ENCODE measurements at places on chromosomes 2 and 18. TPM values are rescaled to one million over a fixed set of nuclear protein-coding genes. Genes with fewer than 3 reads are reported as not detected.

GRCh38 chr2:83787189-83787588 is 671.9 kb downstream of the SUCLG1 start:
- no peak for DNase-seq

FLACC1 gene
- 0.75 TPM for total RNA-seq

- DNase-seq: no peak
These were observed 136.9 kb upstream of the SPOPL start for GRCh38 chr2:138364554-138365162.

DNA sequence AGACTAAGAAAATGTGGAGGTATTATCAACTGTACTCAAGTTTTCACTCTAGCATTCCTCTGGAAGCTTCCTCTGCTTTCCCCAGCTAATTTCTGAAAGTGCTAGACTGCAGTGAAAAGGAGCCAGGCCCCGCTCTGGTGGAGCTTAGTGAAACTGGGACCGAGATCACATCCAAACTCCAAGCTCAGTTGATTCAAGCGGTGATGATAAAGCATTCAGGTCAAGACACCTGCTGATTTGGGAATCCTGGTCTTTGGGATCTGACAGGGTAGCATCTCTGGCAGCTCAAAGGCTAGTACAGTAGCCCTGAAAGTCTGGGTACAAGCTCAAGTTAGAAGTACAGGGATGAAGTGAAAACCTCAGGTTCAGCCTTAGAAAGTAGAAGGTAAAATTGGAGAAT is 120.2 kb upstream of the CRIM1 start:
- no peak for DNase-seq

DNA sequence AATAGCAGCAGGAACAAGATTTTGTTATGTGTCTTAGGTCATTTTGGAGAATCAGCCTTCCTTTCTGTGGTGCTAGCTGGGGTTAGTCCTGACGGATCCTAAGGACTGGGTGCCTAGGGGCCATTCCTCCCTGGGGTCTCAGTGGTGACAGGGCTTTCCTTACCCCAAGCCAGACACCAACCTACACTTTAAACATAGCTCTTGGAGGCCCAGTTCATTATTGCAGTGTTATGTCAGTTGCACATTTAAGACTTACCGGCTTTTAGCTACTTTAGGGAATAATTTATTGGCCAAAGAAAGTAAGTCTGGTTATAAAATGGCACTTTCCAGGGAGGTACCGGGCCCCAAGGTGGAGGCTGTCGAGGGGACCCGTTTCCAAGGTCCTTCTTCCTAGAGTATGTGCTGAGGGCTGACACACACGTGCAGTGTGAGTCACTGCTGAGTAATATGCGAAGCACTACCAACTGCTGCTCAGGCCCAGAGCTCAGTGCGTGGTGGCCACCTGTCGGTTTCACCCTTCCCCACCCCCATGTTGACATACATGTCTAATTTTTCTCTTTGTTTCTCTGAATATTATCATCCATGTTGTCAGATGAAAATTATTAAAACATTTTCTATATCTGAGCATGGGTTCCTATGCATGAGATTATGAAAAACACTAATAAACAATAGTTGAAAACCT is 37.0 kb upstream of the GRHL1 start:
- DNase-seq: peak; percentile 53

- no peak for DNase-seq
These were observed 723 bp upstream of the MBD1 start for GRCh38 chr18:50281972-50282520.

CREG2 gene
- 9.0 TPM for total RNA-seq

ALPI gene
- not detected for total RNA-seq

DNA sequence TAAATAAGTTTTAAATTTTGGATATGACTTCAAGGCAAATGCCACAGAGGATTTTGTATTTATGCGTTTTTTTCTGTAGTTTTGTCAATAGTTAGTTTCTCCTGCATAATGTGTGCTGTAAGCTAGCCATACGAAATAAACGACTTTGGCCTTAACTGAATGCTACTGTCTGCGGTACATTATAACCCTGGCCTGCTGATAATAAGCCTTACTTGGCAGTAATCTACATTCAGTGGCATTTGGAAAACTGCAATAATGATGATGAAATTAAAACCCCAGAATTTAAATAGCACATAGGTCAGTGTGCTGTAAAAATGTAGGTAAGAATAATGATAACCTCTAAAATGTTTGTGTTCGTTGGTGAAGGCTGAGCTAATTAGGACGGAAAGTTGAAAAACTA is 88.8 kb downstream of the LRP1B start:
- DNase-seq: no peak

DNA sequence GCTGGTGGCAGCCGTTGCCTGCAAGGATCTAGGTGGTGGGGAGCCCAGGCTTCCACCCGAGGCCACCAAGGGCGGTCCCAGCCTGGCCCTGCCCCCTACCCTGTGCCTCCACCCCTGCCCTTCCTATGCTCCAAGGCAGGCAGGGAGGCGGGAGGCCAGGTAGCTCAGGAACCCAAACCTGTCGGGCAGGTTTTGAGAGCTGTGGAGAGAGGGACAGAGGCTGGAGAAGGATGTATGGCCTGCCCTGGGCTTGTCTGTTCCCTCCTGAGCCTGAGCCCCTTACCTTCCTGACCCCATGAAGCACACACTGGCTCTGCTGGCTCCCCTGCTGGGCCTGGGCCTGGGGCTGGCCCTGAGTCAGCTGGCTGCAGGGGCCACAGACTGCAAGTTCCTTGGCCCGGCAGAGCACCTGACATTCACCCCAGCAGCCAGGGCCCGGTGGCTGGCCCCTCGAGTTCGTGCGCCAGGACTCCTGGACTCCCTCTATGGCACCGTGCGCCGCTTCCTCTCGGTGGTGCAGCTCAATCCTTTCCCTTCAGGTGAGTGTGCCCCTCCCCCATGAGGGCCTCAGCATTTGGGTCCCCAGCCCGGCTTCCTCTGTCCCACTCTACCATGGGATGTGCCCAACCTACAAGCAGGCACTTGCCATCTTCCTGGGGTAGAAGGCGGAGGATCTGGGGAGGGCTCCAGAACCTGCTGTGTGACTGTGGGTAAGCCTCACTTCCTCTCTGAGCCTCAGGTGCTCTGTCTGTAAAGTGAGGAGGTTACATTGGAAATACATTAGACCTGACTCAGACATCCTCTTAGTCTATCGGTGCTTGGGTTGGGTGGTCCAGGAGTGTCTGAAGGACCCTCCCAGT is at the start of gene PROM2:
TSS of gene PROM2 (plus strand) at position 159 of the 860 bp plus-strand sequence. CDS start at position 296, 137 bp downstream.
- peak; percentile 93 for DNase-seq

GRCh38 chr2:81870119-81870518 is 1565.6 kb upstream of the LRRTM1 start:
- DNase-seq: no peak

SP5 gene
- 7.3 TPM for total RNA-seq

SGPP2 gene
- total RNA-seq: 0.57 TPM

GRCh38 chr18:55579501-55580270 is 8.3 kb downstream of the TCF4 start:
- no peak for DNase-seq

DNA sequence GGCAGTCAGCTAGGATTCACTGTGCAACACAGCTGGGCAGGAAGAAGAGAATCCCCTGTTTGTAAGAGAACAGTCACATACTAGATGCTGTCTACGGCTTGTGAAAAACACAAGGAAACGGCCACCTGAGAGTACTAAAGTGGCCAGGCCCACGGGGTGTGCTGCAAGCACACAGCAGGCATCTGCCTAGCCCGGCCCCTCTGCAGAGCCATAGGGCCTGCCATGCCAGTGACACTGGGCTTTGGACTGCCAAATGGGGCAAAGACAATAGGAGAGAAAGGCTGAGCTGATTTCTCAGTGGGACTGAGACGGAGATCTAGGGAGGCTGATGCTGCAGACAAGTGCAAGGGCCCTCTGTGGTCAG is 10.3 kb downstream of the TUBB6 start:
- no peak for DNase-seq

KATNAL2 gene
- 9.4 TPM for total RNA-seq

- DNase-seq: peak; percentile 43
These were observed 166.1 kb downstream of the ANKRD30B start for GRCh38 chr18:14914121-14914520.

DNA sequence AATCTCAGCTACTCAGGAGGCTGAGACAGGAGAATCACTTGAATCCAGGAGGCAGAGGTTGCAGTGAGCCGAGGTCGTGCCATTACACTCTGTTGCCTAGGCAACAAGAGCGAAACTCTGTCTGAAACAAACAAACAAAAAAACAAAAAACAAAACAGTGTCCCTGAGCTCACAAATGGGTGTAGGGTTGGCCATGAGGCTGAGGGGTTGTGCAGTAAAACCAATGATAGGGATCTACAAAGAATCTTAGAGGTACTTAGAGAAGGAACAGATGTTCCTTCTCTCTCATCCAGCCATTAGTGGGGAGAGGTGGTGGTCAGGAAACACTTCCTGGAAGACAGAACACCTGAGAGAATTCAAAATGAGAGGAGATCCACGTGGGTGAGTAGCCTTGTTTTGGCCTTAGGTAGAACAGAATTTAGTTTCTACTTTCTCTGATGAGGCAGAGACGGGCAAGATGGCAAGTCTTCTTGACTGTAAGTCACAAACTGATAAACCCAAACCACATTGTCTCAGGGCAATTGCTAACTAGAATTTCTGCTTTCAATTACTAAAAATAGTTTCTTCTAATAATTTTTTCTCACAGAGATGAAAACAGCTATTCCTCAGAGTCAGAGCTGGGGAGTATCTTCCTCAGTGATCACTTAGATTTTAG is 61.5 kb upstream of the PPM1B start:
- peak; percentile 8 for DNase-seq

DNA sequence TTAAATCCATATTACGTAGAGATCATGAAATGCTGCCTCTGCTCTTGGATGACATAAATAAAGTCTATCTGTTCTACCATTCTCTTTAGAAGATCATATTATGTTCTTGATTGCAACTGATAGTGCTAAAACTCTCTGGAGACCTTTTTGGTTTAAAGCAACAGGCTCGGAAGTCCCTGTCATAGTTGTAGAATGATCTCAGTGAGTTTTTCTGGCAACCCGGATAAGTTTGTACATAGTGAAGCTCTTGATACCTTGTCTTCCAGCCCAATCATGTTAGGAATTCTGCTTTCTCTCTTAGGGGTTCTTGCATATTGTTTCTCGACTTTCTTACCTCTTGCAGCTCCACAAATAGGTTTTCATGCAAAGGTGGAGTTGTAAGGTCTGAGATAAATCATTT is 156.1 kb downstream of the TTC27 start:
- DNase-seq: no peak

- DNase-seq: no peak
These were observed 29.0 kb upstream of the ATOH8 start for GRCh38 chr2:85724731-85725181.

PRSS56 gene
- total RNA-seq: not detected

ID2 gene
- total RNA-seq: 0.61 TPM

- DNase-seq: no peak
These were observed 36.7 kb downstream of the FTCDNL1 start for GRCh38 chr2:199814101-199814816.

ASB18 gene
- not detected for total RNA-seq

DNA sequence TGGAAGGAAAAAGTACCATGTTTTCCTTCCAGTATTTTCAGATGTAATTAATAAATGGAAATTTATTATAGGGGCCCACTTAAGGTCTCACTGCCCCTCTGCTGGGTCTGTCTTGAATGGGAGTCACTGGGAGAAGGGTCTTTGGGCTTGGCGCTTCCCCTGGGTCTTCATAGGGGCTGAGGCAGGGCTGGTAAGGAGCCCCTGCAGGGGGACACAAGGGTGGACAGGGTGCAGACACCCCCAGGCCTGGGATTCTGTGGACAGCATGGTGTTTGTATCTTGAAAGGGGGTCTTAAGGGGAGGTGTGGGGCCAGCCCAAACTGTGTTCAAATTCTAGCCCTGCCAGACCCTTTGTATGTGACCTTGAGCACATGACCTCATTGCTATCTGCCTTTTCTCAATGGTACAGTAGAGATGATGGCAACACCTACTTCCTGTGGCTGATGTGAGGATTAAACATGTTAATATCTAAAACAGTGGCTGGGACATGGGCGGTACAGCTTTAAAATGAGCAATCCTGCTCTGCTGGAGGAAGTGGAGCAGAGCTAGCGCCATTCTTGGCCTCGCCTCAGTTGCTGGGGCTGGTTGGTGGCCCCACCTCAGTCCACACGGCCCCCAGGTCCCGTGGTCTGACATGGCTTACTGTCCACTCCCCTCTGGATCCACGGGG is 71.6 kb downstream of the GNAL start:
- no peak for DNase-seq

DNA sequence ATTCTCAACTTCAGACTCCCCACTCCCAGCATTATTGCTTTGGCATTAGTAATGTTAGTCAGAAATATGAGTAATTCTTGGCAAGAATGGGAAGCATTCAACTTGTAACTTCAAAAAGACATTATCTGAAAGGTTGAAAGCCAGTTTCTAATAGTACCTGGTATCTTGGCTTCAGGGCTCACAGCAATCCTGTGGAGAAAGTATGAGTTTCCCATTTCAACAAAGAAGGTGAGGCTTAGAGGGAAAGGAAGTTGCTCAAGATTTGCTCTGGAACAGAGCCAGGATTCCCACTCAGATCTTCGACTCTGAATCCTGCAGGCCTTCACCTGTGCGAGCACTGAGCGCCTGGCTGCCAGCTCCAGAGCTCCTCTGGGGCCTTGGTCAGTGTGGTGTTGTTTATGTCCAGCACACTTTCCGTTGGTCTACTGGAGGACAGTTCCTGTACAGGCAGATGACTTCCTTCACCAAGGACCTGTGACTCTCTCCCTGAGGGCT is 136.1 kb downstream of the MCFD2 start:
- DNase-seq: peak; percentile 48

DNA sequence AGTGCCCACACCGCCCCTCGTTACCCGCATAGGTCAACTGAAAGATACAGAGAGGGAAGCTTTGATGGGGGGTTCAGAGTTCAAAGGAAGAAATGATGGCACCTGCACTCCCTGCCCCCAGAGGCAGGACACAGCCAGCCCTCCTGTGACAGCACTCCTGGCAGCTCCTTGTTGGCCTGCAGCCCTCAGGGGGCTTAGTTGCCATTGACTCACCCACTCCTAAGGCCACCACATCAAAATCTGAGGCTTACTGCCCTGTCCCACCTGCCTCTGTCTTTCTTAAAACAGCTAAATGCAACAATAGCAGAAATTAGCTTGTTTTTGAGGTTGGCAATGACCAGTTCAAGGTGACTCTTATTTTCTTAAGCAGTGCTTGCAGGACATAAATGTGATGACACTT is 31.6 kb upstream of the SLC35F6 start:
- DNase-seq: no peak

DNA sequence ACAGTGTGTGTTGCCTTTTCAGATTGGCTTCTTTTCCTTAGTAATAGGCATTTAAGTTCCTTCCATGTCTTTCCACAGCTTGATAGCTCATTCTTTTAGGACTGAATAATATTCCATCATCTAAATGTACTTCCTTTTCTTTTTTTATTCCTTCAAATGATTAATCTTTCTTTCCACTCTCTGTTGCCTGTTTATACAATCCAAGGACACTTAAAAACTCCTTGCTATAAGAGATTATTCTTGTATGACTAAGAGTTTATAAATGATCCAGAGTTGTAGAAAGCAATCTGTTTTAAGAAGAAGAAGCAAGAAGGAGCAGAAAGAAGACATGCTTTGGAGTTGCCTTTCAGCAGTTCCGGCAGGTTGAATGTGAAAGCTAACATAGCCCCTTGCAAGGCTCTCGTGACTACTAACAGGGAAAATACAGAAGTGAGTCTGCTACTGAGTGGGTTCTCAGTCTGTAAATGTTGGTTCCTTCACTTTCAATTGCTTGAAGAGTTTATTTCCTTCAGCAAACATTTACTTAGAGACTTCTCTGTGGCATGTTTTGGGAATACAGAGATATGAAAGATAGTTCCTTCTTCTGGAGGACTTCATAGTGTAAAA is 123.0 kb downstream of the PMAIP1 start:
- DNase-seq: no peak

- no peak for DNase-seq
These were observed 52.5 kb downstream of the ZNF236 start for GRCh38 chr18:76874642-76875389.
